ENCODE measurements at places on chromosomes 13 and 19.

- no peak for DNase-seq
Measured at GRCh38 chr19:38562096-38562495, 55.7 kb downstream of the MAP4K1 start.

DNA sequence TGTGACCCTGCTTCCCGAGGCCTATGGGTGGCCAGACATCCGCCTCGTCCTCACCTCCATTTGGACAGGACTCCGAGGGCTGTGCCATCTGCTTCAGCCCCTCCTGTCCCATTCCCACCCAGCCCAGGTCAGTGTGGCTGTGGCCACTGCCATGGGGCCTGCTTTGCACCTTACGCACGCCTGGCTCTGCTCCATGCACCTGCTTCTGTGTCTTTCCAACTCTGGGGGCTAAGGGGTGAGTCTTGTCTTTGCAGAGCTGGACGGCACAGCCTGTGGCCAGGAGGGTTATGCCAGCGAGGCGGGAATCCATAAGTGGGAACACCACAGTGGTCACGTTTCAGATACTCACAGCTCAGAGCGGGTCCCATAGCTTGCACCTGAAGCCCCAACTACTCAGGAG lies 5.2 kb upstream of the ZNF554 start:
- DNase-seq, result no peak

- DNase-seq, result peak; percentile 52
Measured at GRCh38 chr13:111474136-111475002, 153.9 kb downstream of the TEX29 start.

DNA sequence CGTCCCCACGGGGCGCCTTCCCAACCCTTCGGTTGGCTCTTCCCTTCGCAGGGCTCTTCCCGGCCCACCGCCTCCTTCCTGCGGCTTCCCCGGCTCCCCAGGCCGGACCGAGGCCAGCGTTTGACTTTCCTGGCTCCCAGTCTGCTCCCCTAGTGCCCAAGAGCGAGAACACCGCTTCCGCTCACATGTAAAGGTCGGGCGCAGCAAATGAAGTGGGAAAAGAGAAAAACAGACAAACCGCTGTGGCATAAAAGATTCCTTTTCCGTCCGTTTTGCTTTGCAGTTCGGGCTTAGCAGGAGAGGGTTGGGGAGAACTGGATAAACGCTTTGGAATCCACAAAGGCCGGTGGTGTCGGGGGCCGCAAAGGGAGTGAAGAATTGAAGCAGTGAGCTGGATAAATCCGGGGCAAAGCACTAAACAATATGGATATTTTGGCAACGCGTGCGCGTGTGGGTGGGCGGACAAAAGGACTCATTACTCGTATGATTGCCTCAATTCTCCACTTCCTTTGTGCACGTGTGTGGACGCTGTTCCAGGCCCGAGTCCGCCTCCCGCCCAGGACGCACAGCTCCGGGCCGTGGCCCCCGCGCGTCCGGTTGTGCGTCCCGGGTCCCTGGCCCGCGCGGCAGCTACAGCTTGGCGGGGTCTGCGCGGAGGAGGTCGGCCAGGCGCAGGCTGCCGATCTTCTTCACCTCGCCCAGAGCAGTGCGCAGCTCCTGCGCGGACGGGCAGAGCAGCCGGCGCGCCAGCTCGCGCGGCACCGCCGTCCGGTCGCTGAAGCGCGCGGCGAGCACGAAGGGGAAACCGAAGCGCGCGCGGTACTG lies 8.6 kb upstream of the CDX2 start:
- no peak for DNase-seq

DNA sequence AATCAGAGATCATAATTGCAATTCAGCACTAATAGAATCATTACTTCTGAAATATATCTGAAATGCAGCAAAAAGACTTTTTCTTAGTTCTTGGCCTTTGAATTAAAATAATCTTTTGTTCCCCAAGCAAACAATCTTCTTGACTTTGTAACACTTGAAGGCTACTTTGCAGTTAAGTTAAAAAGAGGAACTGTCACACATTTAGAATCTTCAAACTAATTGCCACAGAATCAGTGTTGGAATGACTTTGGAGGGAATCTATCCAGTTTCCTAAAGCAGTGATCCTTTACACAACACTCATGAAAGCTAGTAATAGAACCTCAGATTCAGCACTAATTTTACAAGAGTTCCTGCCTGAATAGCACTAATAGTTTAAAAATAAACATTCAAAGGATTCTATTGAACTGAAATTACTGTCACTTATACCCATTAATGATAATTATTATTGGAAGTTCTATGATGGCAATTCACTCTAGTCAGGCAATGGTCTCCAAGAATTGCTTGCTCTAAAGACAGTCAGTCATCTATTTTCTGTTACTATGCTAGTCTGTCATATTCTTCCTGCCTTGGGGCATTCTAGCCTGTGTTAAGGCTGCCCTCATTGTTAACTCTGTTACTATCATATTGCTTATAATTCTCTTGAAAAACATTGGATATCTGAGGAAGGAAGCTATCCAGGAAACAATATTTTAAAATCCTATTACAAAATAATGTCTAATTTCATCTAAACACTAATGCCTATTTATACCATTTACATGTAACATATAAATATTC lies 362.4 kb downstream of the DIAPH3 start:
- DNase-seq, result no peak

DNA sequence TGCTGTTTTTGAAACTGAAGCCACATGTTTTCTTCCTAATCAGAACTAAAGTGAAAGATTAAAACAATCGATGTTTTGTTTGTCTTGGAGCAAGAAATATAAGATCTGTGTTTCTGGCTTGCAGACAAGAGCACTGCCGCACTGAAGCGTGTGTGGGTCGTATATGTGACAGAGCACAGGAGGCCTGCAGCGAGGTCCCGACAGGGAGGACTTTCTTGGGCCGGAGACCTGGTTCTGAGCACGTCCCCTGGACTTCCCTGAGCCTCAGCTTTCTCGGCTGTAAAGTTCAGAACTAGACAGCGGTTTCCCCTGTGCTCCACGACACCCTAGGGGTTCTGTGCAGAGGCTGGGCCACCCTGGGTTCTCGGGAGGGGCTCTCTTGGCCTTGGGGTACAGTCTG lies 60.5 kb downstream of the GADD45B start:
- DNase-seq, result no peak

- DNase-seq, result no peak
Measured at GRCh38 chr13:31538067-31539042, 201.0 kb upstream of the RXFP2 start.

DNA sequence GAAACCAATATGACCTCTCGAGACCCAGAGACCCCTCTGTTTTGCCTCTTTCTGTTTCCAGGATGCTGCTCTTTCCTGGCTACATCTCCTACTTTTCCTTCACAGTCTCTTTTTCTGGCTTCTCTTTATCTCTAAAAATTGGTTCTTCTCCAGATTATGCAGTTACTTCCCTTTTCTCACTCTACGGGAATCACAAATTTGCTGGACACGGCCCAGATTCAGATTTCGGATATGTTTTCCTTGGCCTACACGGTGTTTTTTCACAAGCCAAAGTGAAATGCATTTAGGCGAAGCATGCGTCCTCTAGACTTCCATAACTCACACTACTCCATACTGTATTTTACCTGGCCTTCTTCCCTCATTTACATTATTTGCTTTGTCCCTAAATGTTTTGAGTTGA lies 214.7 kb upstream of the MIR17HG start:
- DNase-seq, result no peak

GRCh38 chr13:112452380-112453206 lies 76.4 kb downstream of the SPACA7 start:
- DNase-seq, result no peak

GRCh38 chr13:97460004-97460775 lies 26.2 kb downstream of the RAP2A start:
- DNase-seq, result peak; percentile 30

GRCh38 chr13:28394422-28394821 lies 100.5 kb downstream of the FLT1 start:
- no peak for DNase-seq

- DNase-seq, result peak; percentile 8
Measured at GRCh38 chr19:3409346-3410064, 43.1 kb downstream of the NFIC start.

GRCh38 chr19:5450482-5451126 lies 4.6 kb upstream of the ZNRF4 start:
- no peak for DNase-seq

DNA sequence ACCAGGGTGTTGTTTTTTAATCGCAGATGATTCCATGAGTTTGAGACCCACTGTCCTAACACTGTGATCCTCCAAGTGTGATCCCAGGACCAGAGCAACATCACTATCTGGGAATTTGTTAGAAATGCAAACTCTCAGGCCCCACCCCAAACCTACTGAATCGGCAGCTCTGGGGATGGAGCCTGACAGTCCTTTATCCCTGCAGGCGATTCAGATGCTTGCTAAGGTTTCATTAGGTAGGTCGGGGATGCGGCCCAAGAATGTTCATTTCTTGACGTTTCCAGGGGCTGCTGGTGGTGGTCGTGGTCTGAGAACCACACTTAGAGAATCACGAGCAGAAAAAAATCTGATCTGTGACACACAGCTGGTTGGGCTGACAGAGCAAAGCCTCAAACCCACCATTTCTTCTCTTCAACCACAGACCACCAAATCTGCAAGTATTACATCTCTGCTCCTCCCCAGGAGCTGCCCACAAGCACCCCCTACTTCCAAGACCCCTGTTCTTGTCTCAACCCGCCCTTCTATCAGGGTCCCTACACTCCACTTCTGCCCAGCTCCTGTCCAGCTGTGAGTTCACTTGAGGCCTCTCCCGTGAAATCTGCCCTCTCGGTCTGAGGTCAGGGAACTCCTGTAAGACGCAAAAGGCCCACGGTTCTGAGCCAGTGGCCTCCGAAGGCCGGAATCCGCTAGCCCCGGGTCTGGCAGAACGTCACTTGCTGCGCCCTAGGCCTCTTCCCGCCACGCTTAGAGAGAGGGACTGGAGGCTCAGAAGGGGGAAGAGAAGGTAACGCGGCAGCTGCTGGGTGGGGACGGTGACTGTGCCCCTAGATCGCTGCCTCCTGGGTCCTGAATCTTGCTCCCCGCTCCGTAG lies 1.1 kb upstream of the FARP1 start:
- peak; percentile 32 for DNase-seq

- DNase-seq, result no peak
Measured at GRCh38 chr13:98068521-98068920, 74.4 kb upstream of the FARP1 start.

- no peak for DNase-seq
Measured at GRCh38 chr13:51236491-51236792, 14.2 kb downstream of the FAM124A start.

- no peak for DNase-seq
Measured at GRCh38 chr13:63085851-63086250, 1670.2 kb upstream of the PCDH20 start.

- DNase-seq, result no peak
Measured at GRCh38 chr13:50678464-50679162, 164.9 kb downstream of the DLEU7 start.

GRCh38 chr19:39501340-39501739 lies 2.6 kb downstream of the DLL3 start:
- no peak for DNase-seq

- no peak for DNase-seq
Measured at GRCh38 chr19:2139385-2140137, 11.8 kb downstream of the AP3D1 start.

- no peak for DNase-seq
Measured at GRCh38 chr19:1107661-1108261, 4.0 kb downstream of the GPX4 start.

- DNase-seq, result no peak
Measured at GRCh38 chr19:54470991-54471782, 1.9 kb downstream of the CDC42EP5 start.

DNA sequence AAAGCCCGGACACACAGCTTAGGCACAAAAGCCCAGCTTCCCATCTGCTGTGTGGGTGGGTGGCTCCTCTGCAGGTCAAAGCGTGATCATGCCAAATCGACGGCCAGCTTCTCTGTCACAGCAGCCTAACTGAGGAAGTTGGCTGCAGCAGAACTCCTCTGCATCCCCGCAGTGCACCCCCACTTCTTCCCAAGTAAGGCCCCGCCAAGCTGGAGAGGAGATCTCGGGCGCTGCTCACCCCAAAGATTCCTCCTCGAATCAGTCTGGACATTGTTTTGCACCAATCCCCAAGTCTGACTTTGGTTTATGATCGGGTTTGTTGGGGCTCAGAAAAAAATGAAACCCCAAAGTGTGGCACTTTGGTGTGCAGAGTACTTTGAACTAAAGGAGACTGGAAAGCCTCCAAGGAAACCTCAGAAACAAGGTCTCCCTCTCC lies 19.7 kb upstream of the CPB2 start:
- no peak for DNase-seq

DNA sequence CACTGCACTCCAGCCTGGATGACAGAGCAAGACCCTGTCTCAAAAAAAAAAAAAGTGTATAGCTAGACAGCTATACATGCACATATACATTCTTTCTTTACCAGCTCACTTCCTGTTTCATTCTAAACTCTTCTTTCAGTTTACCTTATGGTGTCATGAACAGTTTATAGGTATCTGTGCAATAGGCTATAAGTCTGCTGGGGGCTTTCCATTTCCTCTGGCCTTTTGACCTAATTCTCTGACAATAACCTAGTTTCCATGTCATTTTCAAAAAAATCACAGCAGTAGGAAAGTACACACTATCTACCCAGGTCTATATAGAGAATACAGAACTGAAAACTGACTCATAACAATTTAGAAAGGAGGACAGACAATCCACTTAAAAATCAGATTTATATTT lies 24.4 kb upstream of the URAD start:
- no peak for DNase-seq

- no peak for DNase-seq
Measured at GRCh38 chr13:98410612-98411011, 166.3 kb downstream of the STK24 start.

GRCh38 chr13:80572923-80573316 lies 232.0 kb upstream of the SPRY2 start:
- DNase-seq, result no peak

- no peak for DNase-seq
Measured at GRCh38 chr19:30225676-30226463, 146.3 kb upstream of the ZNF536 start.

GRCh38 chr13:83297586-83298290 lies 584.5 kb downstream of the SLITRK1 start:
- DNase-seq, result no peak

GRCh38 chr19:6103894-6104293 lies 6.4 kb downstream of the RFX2 start:
- DNase-seq, result no peak

DNA sequence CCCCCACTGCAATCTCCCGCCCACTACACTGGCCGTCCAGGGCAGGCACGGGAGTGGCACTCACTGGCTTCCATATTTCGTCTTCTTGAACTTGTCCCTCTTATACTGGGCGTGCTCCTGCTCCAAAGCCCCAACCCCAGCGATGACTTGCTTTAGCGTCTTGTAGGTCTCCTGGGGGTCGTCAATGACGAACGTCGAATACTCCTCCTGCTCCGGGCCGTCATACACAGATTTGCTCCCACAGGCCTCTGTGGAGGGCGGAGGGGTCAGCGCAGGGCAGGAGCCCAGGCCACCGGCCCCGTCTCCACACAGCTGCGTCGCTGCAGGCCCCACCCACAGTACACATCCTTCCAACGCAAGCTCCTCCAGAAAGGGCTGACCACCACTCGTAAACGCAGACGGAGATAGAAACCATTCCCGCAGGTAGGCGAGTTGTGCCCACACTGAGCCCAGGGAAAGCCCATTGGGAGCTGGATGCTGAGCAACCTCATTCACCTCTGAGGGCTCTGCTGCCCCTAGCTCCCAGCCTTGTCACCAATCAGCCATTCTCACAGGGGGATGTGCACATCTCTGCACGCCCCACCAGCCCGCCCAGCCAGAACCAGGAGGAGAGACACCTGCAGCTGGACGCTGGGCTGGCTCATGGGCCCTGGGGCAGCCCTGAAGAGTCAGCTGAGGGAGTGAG lies 7.9 kb upstream of the C13orf46 start:
- no peak for DNase-seq

GRCh38 chr13:95025116-95025515 lies 276.1 kb downstream of the ABCC4 start:
- DNase-seq, result no peak

- no peak for DNase-seq
Measured at GRCh38 chr19:8630796-8631424, 477 bp downstream of the NFILZ start.
